Right ventricle myocardium inferior (tissue), 1 donor: ENCODE measurements at places on chromosomes 3 and 15.
A peak's percentile ranks its signal among the peaks of the same experiment; 100 is the strongest.

DNA sequence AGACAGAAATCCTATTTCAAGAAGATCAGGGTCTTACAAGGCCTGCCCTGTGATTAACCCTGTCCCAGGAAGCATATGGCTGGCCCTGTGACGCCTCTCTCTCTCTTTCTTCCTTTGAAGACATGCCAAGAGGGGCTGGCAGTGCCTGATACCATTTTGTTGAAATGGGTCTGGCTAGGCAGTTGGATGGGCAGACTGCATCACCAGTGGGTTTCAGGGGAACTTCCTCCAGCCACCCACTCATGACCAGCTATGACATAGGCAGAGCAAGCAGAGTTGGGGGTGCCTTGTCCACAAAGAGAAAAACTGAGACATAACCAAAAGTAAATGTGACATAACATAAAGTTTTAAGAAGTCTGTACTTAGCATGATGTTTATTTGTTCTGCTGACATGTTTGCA lies 31.4 kb upstream of the MANF start:
- DNase-seq: no peak

DNA sequence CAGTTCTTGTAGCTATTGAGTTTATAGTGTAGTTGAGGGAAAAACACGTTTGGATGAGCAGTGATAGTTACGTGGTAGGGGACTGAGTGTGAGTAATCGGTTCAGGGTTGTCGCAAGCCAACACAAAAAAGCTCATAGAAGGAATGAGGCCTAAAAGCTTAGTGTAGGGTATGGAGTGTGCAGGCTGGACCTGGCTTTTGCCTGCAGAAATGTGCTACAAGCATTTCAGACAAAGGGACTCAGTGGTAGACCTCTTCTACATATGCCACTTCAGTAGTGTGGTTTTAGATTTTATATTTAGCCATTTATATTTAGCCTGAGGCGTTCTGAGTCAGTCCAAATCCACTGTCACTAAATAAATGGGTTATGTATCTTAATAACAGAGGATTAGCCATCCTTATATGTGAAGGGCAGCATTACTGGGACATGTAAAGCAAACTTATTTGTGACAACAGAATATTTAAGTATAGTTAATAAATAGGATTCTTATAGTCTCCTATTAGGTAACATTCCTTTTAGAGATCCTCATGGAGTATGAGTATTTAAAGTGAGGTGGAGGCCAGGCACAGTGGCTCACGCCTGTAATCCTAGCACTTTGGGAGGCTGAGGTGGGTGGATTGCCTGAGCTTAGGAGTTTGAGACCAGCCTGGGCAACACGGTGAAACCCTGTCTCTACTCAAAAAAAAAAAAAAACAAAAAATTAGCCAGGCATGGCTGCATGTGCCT lies 21.8 kb downstream of the ATP2C1 start:
- DNase-seq: no peak

DNA sequence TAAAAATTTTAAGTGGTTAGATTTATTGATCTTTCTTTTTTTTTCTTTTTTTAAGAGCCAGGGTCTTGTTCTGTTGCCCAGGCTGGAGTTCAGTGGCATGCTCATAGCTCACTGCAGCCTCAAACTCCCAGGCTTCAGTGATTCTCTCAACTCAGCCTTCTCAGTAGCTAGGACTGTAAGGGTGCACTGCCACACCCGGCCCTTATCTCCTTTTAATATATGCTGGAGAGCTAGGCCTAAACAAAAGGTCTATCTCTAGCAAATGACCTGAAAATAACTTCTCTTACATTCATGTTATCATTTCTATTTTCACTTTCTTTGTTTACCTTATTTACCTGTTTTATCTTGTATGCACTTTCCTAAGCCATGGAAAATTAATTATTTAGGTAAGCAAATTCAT lies 35.2 kb upstream of the MELTF start:
- DNase-seq: no peak

GRCh38 chr3:9399746-9400145 lies 2.3 kb downstream of the SETD5 start:
- peak; percentile 90 for DNase-seq

- no peak for DNase-seq
Observed at GRCh38 chr15:50458348-50459112, 34.3 kb downstream of the USP8 start.

GRCh38 chr3:141875374-141875892 lies 1.0 kb upstream of the ATP1B3 start:
- peak; percentile 92 for DNase-seq
